ENCODE measurements at places on chromosomes 12 and 14.

DNA sequence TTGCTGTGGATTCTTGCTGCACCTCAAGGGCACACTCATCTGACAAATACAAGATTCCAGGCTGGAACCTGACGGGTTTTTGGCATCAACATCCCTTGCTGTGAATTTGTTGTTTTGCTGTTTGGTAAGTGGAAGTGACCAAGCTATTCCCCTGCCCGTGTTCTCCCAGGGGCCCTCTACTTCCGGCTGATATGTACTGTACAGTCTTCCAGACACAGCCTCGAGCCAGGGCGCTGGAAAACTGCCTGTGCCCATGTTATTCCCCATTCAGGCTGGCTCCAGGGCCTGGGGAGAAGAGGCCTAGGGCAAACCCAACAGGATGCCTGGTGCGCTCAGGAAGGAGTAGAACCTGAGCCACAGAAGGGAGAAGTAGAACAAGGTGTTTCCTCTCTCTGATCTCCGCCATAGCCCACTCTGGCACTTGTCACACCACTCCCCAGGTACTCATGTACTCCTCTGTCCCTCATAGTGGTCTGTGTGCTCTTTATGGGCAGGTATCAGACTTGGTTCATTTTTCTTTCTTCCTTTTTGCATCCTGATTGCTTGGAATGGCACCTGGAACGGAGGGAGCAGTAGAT is 67.8 kb upstream of the LTA4H start:
- DNase-seq, result no peak

DNA sequence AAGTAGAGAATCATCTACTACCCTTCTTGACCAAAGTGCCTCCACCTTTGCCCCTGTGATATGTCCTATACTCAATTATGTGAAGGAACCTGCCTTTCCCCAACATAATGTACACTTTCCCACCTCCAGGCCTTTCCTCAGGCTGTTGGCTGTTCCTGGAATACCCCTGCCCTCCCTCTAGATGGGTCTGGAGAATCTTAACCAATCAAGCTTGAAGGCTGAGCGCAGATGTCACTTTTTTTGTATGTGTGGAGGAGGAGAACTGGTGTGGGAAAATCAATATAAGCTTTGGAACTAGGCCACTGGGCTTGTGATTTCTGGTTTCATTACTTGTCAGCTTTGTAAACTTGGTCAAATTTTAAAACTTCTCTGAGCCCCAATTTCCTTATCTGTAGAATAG is 4.7 kb downstream of the BMAL2 start:
- DNase-seq, result no peak

DNA sequence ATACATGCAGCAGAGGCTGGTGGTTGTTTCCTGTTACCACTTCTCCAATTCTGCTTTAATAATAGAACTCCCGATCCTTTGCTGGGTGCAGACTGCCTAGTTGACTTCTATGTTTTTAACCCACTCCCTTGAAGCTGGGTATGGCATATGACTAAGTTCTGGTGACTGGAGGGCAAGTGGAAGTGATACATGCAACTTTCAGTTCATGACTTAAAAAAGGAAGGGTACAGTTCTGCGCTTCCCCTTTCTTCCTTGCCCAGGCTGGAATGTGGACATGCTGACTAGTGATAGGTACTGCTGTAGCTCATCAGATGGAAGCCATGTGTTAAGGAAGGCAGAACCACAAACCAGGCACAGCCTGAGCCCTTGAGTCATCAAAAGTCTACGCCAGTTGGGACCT is 2.4 kb upstream of the A2M start:
- DNase-seq, result peak; percentile 87

DNA sequence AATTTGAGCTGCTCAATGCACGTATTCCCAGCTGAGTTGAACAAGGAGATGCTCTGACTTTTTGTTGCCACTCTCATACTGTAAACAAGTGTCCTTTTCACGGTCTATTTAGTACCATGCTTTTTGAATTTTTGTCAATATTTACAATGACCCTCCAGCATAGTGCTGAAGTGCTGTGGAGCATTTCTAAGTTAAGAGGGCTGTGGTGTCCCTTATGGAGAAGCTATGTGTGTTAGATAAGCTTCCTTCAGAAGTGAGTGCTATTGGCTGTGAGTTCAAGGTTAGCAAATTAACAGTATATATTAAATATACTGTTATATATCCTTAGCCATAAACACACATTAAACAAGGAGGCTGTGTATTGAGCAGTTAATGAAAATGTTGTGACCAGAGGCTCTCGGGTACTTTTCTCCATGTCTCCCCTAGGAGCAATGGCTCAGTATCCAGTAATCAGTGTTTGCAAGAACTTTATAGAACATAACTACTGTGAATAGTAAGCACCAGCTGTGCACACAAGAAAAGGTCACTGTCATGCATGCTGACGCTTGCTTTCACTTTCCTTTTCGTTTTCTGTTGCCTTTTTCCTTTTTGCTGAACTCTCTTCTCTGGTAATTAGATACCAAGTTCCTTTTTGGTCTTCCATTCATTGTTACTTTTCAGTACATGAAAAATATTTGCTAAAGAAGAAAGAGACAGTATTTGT is 187.2 kb upstream of the NEDD1 start:
- DNase-seq, result peak; percentile 86

DNA sequence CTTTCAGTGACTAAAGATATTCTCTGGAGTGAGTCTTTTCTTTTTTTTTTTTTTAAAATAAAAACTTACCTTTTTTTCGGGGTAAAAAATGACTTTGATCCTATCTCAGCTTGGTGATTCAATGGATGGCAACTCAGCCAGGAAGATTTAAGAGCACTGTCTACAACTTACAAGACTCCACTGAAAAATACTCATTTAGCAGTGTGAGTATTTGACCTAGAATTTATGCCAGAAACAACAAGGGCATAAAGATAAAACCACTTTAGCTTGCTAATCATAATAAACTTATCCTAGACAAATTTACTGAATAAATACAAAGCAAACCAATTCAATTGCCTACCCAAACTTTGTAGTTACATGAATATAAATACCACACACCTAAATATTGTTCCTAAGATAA is 446.6 kb downstream of the RPS29 start:
- no peak for DNase-seq

- no peak for DNase-seq
These were observed 32.1 kb upstream of the C2CD5 start for GRCh38 chr12:22576473-22576872.

DNA sequence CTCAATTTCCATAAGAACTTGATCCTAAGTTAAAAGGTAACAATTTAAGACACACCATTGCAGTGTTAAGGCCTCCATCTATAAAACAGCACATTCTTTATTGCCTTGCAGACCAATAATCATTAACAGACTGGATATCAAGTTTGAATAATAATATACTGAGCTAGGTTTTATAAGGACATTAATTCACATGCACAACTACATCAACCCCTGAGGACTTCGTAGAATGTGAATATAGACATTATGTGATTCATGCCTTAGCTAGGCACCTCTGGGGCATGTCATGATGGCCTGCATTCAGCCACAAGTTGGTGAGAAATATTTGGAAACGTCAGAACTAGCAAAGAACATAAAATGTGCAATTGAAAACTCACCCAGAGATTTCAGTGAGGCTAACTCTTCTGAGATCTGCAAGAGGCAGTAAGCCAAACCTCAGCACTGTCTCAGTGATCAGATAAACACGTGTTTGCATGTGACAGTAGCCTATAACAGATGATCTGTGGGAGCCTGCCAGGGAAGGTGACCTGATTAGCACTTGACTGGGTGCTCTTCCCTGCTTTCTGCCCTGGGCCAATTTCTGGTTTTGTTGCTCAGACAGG is 492.2 kb downstream of the FLRT2 start:
- peak; percentile 28 for DNase-seq

DNA sequence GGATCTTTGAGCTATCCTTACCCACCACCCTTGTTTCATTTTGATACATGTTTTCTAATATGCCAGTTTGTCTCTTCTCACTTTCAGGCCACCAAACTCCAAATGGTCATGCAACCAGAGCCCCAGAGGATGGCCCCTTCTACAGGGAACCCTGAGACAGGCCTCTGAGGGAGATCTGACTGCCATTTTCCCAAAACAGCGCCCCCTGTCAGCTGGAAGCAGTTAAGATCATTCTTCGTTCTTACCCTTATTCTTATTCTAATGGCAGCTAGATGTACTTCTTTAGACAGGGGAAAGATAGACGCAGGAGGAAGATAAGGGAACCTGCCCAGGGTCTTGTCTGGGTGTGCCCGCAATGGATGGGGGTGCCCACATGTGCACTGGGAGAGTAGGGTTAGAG is 38.4 kb downstream of the C12orf56 start:
- no peak for DNase-seq

DNA sequence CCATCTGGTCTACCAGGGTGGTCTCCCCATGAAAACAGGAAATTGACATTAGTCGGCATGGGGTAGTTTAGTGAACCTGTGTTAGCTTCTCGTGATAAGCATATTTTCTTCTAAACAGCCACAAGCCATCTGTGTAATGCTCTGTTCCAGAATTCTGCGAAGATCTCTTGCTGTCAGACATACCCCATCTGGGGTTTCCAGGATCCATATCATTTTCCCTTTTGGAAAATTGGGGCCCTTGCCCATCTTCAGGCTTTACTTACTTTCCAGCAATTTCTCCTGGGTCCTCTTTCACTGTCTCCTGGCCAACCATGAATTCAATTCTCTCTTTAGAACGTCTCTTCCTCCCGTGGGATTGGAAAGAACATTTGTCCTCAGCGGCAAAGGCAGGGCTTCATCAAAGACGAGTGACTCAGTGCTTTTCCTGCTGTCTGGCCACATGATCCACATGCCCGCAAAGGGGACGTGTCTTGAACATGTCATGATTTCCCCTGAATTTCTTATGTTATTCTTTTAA is 21.4 kb upstream of the NCOR2 start:
- DNase-seq, result peak; percentile 31

GRCh38 chr12:2588345-2588744 is 206.4 kb upstream of the FKBP4 start:
- DNase-seq, result no peak

GRCh38 chr12:105562199-105562971 is 231.9 kb downstream of the C12orf75 start:
- DNase-seq, result no peak

- DNase-seq, result peak; percentile 44
These were observed 52.0 kb downstream of the TMEM132C start for GRCh38 chr12:128318946-128319345.

DNA sequence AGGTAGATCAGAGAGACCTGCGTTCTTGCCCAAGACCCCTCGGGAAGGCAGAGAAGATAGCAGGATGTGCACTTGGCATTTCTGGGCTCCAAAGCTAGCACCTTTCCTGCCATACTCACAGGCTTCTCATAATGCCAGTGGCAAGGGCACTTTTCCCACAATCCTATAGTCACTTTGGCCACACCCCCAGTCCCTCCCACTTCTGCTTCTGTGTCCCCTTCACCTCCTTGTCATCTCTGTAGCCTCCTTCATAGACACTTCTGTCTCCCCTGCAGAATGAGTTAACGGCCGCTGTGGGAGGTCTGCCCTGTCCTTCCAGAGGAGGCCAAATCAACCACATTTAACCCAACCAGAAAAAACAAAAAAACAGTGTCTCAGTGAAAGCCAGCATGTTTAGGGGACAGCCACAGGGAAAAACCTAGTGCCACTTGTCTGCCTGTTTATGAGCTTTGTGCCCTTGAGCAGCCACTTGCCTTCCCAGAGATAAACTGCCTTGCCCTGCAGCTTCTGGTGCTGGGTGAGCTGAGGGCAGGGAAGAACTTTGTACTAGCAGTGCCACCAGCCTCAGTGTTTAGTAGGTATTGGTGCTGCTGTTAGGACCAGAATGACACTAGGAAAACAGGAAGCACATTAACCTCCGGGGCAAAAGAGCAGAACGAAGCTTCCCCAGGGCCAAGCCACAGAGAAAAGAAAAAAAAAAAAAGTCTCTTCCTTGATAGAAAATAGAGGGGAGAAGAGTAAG is 193.0 kb upstream of the PWP1 start:
- DNase-seq, result peak; percentile 1

- DNase-seq, result peak; percentile 92
These were observed 218.6 kb upstream of the ATP2B1 start for GRCh38 chr12:89927226-89927698.

DNA sequence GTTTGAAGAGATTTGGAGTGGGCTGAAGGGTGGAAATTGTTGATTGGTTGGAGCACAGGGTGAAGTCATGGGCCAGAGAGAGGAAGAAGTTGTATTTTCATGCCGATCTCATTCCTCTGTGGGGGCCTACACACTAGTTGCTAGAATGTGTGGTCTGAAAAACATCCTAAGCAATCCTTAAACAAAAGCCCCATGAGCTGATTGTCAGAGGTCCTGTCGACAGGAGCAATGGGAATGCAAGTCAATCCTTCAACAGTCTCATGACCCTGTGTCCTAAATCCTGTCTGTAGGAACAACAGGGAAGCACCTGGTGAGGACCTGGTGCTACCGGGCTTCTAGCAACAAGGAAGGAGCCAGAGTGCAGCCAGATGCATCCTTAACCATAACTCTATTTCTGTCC is 324.0 kb upstream of the TMEM132C start:
- DNase-seq, result no peak

GRCh38 chr12:54988402-54989054 is 4.0 kb upstream of the TESPA1 start:
- peak; percentile 88 for DNase-seq

DNA sequence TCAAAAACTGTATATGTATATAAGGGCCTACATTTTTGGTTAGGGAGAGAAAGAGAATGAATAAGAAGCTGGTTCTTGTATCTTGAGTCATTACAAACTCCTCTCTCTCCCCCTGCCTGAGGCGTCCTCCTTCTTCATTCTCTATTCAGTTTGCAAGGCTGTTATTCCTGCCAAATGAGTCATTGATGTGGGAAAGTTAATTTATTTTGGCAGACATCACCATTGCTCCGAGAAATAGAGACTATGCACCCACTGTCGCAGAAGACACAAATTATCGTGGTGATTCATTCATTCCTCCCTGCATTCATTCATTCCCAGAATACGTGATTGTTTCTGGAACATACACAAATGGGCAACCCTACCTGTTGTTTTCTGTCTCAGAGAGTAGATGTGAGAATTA is 112.5 kb upstream of the MED13L start:
- no peak for DNase-seq

DNA sequence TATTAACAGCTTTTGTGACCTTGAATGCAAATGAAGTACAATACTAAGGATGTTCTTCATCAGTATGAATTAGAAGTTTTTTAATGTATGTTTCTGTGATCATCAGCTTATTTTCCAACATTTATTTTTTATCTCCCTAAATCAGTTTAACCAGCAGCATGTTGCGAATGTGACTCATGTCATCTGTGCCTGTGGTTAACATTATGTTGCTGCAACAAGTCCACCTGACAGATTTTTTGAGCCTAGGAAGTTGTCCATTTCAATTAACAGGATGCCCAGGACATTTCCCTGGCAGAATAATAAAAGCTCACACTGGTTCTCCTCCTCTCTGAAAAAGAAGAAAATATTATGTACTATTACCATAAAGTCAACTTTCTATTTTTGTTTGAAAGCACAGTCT is 155.5 kb downstream of the SYT1 start:
- no peak for DNase-seq

- no peak for DNase-seq
These were observed 1.6 kb downstream of the TSSK4 start for GRCh38 chr14:24207104-24207551.

- DNase-seq, result no peak
These were observed 649.0 kb upstream of the TBX3 start for GRCh38 chr12:115332945-115333344.

Measured in OCI-M1 (cell line).